ENCODE measurements at places on chromosomes 5 and 9.

DNA sequence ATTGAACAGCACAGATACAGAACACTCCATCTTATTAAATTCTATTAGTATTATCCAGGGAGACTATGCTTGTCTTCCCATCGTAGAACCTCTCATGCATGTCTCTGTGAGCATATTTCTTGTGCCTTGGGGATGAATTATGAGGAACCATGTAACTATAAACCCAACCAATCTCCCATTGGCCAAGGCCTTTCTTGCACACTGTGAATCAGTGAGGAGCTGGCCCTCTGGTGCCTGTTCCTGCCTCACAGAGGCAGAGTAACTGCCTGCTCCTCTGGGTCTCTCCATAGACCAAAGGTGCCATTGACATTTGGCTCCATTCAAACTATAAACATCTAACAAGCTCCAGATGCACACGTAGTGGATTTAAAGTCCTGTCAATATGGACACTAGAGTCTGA, 190.4 kb downstream of the ENC1 start:
- no peak overlapping the region for H3K4me3 ChIP-seq
- H3K27ac ChIP-seq = no peak overlapping the region
- DNase-seq = no peak

DNA sequence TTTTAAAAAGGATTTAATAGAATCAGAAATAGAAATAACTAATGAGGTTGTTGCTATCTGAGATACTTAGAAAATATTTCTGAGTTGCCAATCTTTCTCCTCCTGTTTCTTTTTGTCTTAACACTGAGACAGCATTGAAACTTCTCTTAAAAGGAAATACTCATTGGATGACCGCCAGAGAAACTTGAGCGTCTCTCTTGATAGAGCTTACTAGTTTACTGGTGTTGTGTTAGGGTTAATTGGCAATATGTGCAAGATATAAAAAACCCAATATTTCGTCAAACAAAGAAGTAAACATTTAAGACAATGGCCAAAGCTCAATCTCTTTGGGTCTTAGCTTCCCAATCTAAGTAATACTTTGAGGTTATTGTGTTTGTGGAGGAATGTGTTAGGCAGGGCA, 176.4 kb upstream of the CHD1 start:
- no peaks in the 10 kb centered on the region for H3K4me1 ChIP-seq
- no peaks in the 10 kb centered on the region for H3K27me3 ChIP-seq
- no peaks in the 10 kb centered on the region for H3K36me3 ChIP-seq

GRCh38 chr9:134258332-134258731, 67.9 kb upstream of the RXRA start:
- peaks cover 18% of the 10 kb centered on the region for H3K4me1 ChIP-seq
- H3K4me3 ChIP-seq = no peak overlapping the region
- no peak overlapping the region for H3K27ac ChIP-seq
- no peak for DNase-seq
- no peaks in the 10 kb centered on the region for H3K27me3 ChIP-seq

DNA sequence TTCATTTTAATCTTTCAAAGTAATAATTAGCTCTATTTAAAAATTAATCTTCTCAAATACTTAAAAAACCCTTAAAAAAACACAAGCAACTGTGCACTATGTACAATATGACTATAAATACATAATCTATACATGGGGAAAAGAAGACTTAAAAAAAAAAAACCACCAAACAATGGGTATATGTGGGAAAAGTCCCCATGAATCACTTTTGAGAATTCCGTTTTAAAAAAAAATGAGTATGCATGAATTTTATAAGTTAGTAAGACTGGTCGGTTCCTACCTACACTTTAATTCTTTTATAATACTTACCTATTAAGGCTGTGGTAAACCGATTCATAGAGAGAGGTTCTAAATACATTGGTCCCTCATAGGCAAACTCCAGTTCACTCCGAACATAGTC, 27.7 kb downstream of the RNF145 start:
- no peaks in the 10 kb centered on the region for H3K36me3 ChIP-seq
- DNase-seq = no peak
- H3K4me1 ChIP-seq = peaks cover 30% of the 10 kb centered on the region

DNA sequence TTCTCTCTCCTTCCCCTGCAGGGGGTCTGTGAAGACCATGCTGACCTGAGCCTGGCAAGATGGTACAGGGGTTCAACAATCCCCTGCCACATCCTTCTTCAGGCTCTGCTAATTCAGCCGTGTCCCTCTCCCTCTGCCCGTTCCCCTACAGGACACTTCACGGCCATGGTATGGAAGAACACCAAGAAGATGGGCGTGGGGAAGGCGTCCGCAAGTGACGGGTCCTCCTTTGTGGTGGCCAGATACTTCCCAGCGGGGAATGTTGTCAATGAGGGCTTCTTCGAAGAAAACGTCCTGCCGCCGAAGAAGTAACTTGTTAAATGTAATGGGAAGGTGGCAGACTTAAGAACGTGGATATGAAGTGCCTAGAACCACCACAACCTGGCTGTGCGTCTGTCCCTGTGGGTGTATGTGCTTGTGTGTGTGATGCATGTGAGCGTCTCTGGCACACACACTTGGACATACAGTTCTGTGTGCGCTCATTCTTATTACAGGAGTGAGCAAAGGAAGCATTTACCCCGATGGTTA, 6.9 kb upstream of the CCIN start:
- peaks cover 8% of the 10 kb centered on the region for H3K4me1 ChIP-seq
- DNase-seq = no peak
- H3K36me3 ChIP-seq = no peaks in the 10 kb centered on the region
- H3K4me3 ChIP-seq = no peak overlapping the region

DNA sequence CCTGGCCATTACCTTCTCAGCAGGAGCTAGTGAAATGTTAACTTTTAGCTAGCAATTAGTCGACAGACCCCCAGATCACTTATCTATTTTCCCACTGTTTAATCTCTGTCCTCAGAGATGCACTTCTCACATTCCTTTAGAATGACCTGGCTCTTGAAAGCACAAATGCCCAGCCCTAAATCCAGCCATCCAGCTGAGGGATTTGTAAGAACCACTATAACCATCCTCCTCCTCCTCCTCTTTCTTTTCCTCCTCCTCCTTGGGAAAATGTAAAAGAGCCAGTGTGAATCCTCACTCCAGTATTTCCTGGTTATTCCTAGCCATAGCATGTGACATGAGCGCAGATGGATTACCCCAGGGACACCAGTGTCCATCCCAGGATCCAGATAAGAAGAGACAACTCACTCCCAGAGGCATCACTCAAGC, 124.3 kb downstream of the ENC1 start:
- H3K36me3 ChIP-seq = no peaks in the 10 kb centered on the region
- H3K27ac ChIP-seq = peak overlapping the region; percentile 72
- no peak for DNase-seq
- no peak overlapping the region for H3K4me3 ChIP-seq
- H3K27me3 ChIP-seq = no peaks in the 10 kb centered on the region

DNA sequence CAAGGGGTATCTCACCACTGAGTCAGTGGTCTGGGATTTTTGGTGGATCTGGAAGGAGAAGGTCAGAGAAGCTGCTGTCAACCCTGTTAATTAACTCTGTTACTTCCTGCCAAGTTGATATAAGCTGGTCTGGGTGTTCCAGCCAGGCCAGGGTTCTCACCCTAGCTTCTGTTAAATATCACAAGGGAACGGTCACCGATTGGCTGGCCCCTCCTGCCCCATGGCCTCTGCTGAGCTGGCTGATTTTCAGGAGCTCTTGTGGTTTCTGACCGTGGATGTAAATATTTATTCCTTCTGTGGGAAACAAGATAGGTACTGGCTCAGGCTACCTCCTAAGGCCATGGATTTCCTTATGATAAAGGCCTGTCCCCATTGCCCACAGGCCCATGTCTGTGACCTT, 1.0 kb downstream of the ADAMTS13 start:
- H3K27ac ChIP-seq = peak overlapping the region; percentile 66
- no peaks in the 10 kb centered on the region for H3K36me3 ChIP-seq

DNA sequence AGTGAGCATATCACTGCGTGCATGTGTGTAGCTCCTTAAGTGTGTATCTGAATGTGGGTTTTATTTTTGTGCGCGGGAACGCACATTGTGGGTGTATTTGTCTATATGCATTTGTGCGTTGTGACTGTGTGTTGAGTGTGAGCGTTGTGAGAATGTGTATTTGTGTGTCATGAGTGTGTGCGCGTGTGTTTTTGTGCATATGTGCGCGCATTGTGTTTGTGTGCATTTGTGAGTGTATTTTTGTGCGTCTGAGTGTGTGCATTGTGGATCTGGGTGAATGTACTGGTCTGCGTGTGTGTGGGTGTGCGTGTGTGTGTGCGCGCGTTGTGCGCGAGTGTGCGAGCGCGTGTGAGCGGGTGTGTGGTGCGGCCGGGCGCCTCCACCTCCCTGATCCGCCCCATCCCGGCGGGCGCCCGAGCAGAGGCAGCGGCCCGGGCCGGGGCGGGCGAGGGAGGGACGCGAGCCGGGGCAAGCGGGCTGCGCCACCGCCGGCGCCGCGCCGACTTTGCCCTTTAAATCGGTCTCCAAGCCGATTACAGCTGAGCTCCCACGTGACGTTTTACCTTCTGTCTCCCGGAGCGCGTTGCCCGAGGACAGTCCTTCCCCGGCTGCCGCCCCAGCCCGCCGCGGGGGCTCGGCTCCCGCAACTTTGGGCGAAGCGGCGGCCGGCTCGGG, at the start of gene RASGRF2:
TSS of gene RASGRF2 (plus strand) at position 596 of the 675 bp plus-strand sequence. CDS start 376 bp downstream, outside the sequence.
- DNase-seq = peak; percentile 80
- peak within 1 kb of the TSS; percentile 78 for H3K4me3 ChIP-seq
- no peaks in the 10 kb centered on the region for H3K27me3 ChIP-seq
- peak within 1 kb of the TSS; percentile 26 for H3K27ac ChIP-seq

DNA sequence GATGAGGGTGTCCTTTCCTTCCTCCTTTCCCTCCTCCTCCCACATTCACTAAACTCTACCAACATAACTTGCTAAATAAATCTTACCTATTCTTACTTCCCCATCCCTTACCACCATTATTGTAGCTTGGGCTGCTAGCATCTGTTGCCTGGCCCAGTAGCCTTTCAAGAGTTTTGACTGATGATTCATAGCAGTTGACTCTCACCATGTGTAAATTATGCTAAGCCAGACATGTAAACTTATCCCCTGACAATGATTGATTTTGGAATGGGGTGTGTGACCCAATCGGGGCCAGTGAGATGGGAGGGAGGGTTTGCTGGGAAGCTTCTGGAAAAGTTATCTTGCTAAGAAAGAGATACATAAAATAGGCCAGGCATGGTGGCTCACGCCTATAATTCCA, 161.8 kb upstream of the SPRY4 start:
- no peak overlapping the region for H3K27ac ChIP-seq
- no peaks in the 10 kb centered on the region for H3K4me1 ChIP-seq
- H3K27me3 ChIP-seq = no peaks in the 10 kb centered on the region

GRCh38 chr5:131854134-131854533, 57.3 kb upstream of the FNIP1 start:
- no peaks in the 10 kb centered on the region for H3K4me1 ChIP-seq
- no peaks in the 10 kb centered on the region for H3K27me3 ChIP-seq
- no peak overlapping the region for H3K4me3 ChIP-seq
- no peak for DNase-seq

DNA sequence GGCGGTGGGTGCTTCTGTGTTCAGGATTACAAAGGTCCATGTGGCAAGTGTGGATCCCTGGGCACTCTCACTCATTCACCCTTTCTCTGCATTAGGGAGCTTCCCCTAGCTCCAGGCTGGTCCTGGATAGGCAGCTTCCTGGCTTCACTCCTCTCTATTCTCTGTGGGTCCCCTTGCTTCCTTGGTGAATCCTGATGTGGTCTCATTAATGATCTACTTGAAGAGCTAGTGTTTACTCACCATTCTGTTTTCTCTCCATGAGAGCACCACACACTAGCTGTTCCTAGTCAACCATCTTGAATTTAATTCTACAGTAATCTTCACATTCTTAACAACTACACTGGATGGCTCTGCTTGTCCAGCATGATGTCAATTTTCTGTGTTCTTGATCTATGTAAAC, 90.0 kb upstream of the PLPPR1 start:
- H3K27me3 ChIP-seq = no peaks in the 10 kb centered on the region
- H3K4me3 ChIP-seq = no peak overlapping the region
- H3K27ac ChIP-seq = no peak overlapping the region
- no peaks in the 10 kb centered on the region for H3K36me3 ChIP-seq
- no peaks in the 10 kb centered on the region for H3K4me1 ChIP-seq
- DNase-seq = no peak

- no peak overlapping the region for H3K4me3 ChIP-seq
- H3K4me1 ChIP-seq = peaks cover 12% of the 10 kb centered on the region
- DNase-seq = no peak
- H3K27me3 ChIP-seq = no peaks in the 10 kb centered on the region
- H3K27ac ChIP-seq = no peak overlapping the region
- no peaks in the 10 kb centered on the region for H3K36me3 ChIP-seq
Measured at GRCh38 chr5:139263946-139264345, 29.6 kb upstream of the MATR3 start.

- H3K36me3 ChIP-seq = no peaks in the 10 kb centered on the region
- no peak overlapping the region for H3K27ac ChIP-seq
Measured at GRCh38 chr9:77765781-77766259, 117.7 kb upstream of the GNA14 start.

- H3K27me3 ChIP-seq = no peaks in the 10 kb centered on the region
- no peak overlapping the region for H3K4me3 ChIP-seq
- no peaks in the 10 kb centered on the region for H3K4me1 ChIP-seq
- no peaks in the 10 kb centered on the region for H3K36me3 ChIP-seq
Measured at GRCh38 chr5:43729846-43730478, 127.0 kb downstream of the NNT start.

- DNase-seq = no peak
- no peak overlapping the region for H3K4me3 ChIP-seq
- no peaks in the 10 kb centered on the region for H3K27me3 ChIP-seq
- H3K36me3 ChIP-seq = no peaks in the 10 kb centered on the region
- H3K4me1 ChIP-seq = no peaks in the 10 kb centered on the region
Measured at GRCh38 chr5:77867914-77868313, 91.8 kb upstream of the TBCA start.

DNA sequence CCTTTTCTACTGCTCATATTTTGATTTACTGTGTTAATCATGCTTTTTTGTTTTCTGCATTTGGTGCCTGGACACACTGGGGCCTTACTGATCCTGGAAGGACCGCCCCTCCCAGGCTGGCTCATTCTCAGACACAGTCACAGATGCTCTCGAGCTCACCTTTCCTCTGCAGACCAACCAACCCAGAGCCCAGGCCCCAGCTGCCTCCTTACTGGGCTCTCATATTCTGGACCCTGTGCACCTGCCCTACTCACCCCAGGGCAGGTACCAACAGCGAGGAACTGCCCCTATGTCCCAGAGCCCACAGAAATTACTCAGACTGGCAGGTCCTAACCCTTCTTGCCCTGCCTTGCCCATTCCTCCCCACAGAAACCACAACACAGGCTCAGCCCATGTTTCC, 6.6 kb upstream of the OR2V2 start:
- H3K36me3 ChIP-seq = no peaks in the 10 kb centered on the region
- H3K27me3 ChIP-seq = no peaks in the 10 kb centered on the region
- DNase-seq = no peak

GRCh38 chr5:148063861-148064260, at the start of gene SPINK5:
TSS of gene SPINK5 (plus strand) at chr5:148063980. CDS start at chr5:148064045, 65 bp downstream.
- no peak within 1 kb of the TSS for H3K27ac ChIP-seq
- DNase-seq = no peak
- H3K4me1 ChIP-seq = 0 out of 2 replicates have a peak, but pooled peaks cover 11% of the 10 kb centered on the region
- no peaks in the 10 kb centered on the region for H3K27me3 ChIP-seq
- H3K4me3 ChIP-seq = no peak within 1 kb of the TSS
- no peaks in the 10 kb centered on the region for H3K36me3 ChIP-seq
